Astrocyte (in vitro differentiated cells and primary cell): ENCODE measurements at places on chromosomes 12 and 14. TPM values are rescaled to one million over a fixed set of nuclear protein-coding genes. Genes with fewer than 3 reads are reported as not detected.

GRCh38 chr14:37023875-37024565, 148.4 kb downstream of the SLC25A21 start:
- DNase-seq = no peak

DNA sequence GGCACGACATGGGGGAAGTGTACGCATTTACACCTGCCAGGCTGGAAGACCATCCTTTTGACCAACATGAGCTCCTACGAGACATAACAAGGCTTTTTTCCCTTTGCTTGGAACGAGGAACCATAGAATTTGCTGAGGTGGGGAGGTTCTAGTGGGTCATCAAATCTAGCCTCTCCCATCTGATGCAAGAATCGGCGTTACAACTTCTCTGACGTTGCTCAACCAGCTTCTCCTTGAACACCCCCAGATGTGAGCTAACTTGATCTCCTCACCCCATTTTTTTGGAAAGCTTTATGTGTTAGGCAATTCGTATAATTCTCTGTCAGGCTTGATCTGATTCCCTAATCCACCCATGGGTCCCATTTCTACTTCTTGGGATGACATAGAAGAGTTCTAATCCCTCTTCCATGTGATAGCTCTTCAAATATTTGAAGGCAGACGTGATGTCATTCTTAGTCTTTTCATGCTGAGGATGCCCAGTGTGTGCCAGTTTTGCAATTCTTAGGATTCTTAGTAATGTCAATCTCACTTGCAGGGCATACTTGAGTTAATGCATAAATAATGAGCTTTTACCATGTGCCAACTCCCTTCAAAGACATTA, 163.6 kb upstream of the PARP11 start:
- no peak for DNase-seq

- DNase-seq = no peak
These were observed 19.2 kb downstream of the CEP290 start for GRCh38 chr12:88122666-88123065.

DNA sequence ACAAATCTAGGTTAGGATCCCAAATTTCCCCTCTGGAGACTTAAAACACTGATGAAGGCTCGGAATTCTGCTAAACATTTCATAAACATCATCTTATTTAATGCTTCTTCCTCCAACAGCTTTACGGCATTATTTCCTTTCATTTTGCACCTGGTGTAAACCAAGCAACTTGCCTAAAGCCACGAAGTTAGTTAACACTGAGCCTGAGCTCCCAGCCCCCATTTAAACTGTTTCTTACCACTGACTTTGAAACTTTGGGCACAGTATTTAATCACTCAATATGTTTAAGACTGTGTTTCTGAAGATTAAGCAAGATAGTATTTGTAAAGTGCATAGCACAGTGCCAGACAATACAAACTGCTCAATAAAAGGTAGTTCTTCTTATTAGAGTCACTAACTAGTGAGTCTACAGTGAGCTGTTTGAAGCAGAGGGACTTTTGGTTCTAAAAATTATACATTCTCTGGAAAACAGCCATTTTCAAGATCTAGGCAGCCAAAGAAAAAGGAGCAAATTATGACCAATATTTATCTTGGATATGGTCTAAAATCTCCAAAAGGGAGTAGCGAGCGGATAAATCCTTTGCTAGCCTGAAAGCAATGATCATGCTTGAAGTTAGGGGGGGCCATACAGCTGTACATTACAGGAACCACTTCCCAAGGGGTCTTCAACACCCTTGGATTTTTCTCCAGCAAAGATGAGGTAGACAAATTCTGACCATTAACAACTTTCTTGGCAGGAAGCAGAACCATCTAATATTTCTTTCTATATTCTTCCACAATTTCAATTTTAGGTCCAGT, 4.0 kb downstream of the EGLN3 start:
- no peak for DNase-seq

The MYO1A gene
- total RNA-seq = 0.34 TPM in 1 of 2 replicates, not detected in the other

GRCh38 chr12:106452309-106452708, 94.8 kb downstream of the POLR3B start:
- no peak for DNase-seq
